ENCODE measurements at places on chromosomes 4 and X.

GRCh38 chr4:21768349-21769310, 179.9 kb downstream of the KCNIP4 start:
- peak; percentile 35 for DNase-seq
- no peaks in the 10 kb centered on the region for H3K27me3 ChIP-seq
- no peaks in the 10 kb centered on the region for H3K4me1 ChIP-seq
- H3K27ac ChIP-seq = no peak overlapping the region
- H3K4me3 ChIP-seq = no peak overlapping the region

DNA sequence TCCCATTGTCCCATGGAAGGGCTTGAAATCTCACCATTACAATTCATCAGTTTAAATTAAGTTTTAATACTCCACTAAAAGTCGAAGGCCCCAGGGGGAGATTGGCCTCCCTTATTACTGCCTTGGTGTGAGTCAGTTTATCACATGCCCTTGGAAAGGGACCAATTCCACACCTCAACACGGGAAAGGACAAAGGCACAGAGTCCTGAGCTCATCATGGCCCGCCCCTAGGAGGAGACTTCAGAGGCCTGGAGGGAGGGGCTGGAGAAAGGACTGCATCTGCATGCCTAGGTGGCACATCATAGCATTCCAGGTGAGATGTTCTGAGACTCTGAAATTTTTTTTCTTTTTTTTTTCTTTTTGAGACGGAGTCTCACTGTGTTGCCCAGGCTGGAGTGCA, 2.8 kb upstream of the SEL1L3 start:
- no peaks in the 10 kb centered on the region for H3K27me3 ChIP-seq
- H3K4me1 ChIP-seq = peaks cover 10% of the 10 kb centered on the region
- H3K27ac ChIP-seq = peak overlapping the region; percentile 26
- DNase-seq = no peak
- no peaks in the 10 kb centered on the region for H3K36me3 ChIP-seq

GRCh38 chrX:13965531-13965930, 64.2 kb downstream of the GEMIN8 start:
- no peaks in the 10 kb centered on the region for H3K36me3 ChIP-seq
- no peak overlapping the region for H3K27ac ChIP-seq
- DNase-seq = no peak
- no peak overlapping the region for H3K4me3 ChIP-seq
- H3K4me1 ChIP-seq = no peaks in the 10 kb centered on the region

DNA sequence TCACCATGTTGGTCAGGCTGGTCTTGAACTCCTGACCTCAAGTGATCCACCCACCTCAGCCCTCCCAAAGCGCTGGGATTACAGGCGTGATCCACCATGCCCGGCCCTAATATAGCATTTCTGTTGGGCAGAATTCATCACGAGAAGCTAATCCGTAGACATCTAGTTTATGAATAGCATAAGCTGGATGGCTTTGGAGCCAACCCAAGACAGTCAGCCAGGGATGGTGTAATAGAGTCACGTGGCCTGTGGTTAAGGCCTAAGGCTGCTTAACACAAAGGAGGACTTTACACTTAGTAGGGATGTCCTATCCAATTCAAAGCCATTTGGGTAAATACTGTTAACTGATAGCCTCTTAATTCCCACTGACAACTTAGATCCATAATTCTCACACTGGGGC, 173.6 kb downstream of the RAP1GDS1 start:
- H3K4me3 ChIP-seq = no peak overlapping the region
- no peak for DNase-seq
- H3K27me3 ChIP-seq = no peaks in the 10 kb centered on the region
- H3K4me1 ChIP-seq = no peaks in the 10 kb centered on the region

DNA sequence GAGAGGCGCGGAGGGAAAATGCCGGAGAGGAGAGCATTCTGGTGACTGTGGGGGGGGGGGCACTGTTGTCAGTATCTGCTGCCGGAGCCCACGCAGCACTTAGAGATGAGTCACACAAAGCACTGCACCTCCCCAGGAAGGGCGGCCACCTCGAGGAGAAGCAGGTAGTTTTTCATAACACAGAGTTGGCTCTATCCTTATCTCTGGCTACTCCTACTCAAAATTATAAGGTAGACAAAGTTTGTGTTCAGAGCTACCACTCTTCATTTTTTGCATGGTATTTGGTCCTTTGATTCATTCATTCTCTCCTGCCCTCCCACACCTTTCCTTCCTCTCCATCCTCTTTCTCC, 76.2 kb upstream of the SCOC start:
- H3K27me3 ChIP-seq = no peaks in the 10 kb centered on the region
- H3K4me1 ChIP-seq = no peaks in the 10 kb centered on the region
- H3K36me3 ChIP-seq = no peaks in the 10 kb centered on the region
- H3K4me3 ChIP-seq = no peak overlapping the region
- DNase-seq = no peak
- no peak overlapping the region for H3K27ac ChIP-seq

DNA sequence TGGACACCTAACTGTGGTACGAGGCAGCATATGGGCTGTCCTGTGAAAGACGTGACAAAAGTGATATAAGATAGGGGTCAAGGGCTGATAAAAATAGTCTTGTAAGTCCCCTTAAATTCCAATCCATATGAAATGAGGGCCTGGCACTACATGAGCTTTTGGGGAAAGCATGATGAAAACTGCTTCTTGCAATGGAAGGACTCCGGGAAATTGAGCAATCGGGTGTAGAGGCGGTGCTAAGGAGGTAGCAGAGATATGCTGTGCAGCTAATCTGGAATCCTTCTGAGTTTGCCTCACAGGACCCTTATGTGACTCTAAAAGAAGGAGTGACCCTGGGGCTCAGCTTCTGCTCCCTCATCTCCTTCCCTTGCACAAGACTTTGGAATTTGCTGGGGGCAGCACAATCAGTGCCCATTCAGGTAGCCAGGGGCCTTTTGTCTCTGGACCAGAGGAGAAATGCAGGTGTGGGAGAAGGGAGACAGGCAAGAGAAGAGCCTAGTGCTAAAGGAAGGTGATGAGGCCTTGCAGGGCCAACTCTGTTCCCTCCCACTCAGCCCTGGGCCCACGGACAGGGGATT, 12.8 kb downstream of the CLDN2 start:
- no peak for DNase-seq
- no peak overlapping the region for H3K4me3 ChIP-seq
- H3K27ac ChIP-seq = no peak overlapping the region

DNA sequence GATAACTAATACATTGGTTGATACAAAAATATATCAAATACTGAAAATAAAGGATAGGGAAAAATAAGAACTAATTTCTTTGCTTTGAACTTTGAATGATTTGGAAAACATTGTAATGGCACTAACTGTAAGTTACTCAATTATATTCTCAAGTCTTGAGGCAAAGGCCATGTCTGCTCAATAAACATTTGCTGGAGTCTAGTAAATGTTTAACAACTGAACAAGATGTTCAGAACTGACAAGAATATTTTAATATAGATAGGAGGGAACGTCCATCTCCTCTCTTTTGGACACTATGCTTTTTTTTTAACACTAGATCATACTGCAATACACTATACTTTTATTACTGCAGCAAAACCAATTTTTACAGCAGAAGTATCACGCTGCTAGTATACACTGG, 76.2 kb downstream of the PRSS12 start:
- H3K36me3 ChIP-seq = peaks cover 10% of the 10 kb centered on the region
- H3K27me3 ChIP-seq = no peaks in the 10 kb centered on the region
- DNase-seq = no peak
- H3K27ac ChIP-seq = no peak overlapping the region

DNA sequence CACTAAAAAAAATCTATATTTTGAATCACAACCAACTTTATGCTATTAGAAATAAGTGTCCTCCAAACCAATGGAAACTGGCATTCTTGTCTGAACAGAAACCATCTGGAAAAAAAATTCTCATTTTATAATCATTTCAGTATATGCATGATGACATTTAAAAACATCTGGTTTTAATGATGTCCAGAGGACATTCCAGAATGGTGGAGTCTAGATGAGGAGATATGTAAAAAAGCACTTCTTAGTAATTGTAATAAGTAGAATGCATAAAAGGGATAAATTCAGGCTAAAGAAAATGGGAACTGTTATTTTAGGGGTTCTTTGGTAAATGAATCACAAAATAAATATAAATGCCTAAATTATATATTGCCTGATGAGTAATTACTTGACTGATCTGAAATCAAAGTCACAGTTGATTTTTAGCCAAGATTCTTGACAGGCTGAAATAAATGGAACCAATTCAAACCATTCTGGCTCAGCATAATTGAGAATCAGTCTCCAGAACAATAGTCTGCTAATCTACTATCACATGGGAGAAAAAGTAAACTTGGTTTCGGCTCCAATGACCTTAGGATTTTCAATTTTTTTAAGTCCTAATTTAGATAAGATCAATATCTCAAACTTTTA, 636.6 kb downstream of the FAT4 start:
- no peaks in the 10 kb centered on the region for H3K4me1 ChIP-seq
- no peak overlapping the region for H3K4me3 ChIP-seq
- no peak overlapping the region for H3K27ac ChIP-seq
- no peaks in the 10 kb centered on the region for H3K36me3 ChIP-seq
- DNase-seq = no peak

All from natural killer cell (primary cell).